ENCODE measurements at places on chromosomes 11 and 22. TPM values are rescaled to one million over a fixed set of nuclear protein-coding genes. Genes with fewer than 3 reads are reported as not detected.

The PRR33 gene
- polyA plus RNA-seq = 6.3 TPM

The OR51E2 gene
- 0.83 TPM for polyA plus RNA-seq

The PGA4 gene
- polyA plus RNA-seq = 1.1 TPM

The ARHGAP1 gene
- 33.8 TPM for polyA plus RNA-seq

The ROBO4 gene
- 23.0 TPM for polyA plus RNA-seq

The SLC6A5 gene
- polyA plus RNA-seq = not detected

The SLC22A25 gene
- polyA plus RNA-seq = not detected

The B4GALNT4 gene
- 11.4 TPM for polyA plus RNA-seq

The IGSF9B gene
- 11.8 TPM for polyA plus RNA-seq

The NFAM1 gene
- 0.56 TPM for polyA plus RNA-seq

The LPXN gene
- polyA plus RNA-seq = 3.8 TPM

The TRMT112 gene
- polyA plus RNA-seq = 154 TPM

GRCh38 chr22:19990609-19991394 lies 25.8 kb downstream of the ARVCF start:
- no peak for DNase-seq

- no peak for DNase-seq
These were observed 559 bp downstream of the RANBP1 start for GRCh38 chr22:20116376-20116950.

DNA sequence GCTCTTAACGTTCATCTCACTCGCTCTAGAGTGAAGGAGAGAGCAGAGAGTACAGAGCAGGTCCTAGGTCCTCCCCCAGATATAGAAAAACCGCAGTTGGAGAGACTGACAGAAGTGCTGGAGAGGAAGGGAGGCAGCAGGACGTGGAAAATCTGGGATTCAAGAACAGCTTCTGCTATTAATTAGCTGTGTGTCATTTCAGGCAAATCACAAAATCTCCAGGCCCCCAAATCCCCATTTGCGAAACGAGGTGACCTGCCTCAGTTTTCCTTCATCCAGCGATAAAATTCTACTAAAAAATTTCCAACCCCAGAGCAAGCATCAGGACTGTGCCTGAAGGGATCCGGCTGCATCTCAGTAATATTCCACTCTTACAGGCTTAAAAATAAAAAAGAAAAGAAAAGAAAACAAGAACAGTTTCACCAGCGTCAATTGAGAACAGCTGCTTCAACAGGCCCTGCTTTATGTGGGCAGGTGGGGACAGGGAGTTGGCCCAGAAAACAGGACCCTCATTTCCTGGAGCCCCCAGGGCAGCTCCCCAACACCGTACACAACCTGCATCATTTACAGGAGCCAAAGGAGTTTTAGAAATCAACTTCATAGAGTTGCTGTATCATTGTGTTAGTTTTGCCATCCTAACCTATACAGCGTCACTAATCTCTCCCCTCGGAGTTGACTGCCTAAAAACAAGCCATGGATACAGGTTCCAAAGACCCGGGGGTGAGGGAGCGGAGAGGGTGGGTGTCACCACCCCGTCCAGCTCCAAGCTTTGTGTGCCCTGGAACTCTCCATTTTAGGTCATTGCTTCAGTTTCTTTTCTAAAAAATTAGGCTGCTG lies 2.3 kb upstream of the MALAT1 start:
- DNase-seq = no peak

GRCh38 chr11:76167590-76167989 lies 38.7 kb downstream of the WNT11 start:
- DNase-seq = no peak

DNA sequence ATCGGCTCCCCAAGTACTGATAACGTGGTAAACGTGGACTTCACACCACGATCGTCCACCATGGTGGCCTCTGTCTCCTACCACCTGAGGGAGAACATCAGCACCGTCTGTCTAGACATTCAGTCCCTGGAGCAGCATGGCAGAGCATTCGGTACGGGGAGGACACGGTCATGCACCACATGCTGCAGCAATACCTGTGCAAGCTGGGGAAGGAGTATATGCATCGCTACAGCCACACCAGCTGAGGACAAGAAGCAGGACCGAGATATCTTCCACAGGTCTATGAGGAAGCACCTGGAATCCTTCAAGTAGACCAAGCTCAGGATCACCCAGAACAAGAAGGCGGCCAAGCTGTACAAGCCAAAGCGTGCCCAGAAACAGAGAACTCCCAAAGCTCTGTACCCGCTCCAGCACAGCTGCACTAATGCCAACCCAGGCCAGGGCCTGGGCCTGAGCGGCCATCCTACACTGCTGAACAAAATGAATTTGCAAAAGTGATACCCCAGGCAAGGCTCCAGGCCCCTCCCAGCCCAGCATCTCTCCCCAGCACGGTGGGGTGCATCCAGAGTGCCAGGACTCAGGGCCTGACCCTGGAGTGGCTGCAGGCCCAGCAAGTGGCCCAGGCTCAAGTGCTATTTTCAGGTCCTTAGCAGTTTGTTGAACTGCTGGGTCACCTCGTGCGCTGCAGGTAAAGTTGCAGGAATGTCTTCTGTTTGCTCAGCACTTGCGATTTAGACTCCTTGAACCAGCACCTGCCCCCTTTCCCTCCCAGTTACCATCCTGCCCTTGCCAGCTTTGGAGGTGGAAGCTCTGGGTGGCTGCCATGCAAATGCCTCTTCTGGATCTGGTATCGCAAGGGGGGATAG lies 119.3 kb upstream of the SERPIND1 start:
- no peak for DNase-seq

GRCh38 chr22:29195118-29195963 lies 10.4 kb upstream of the EMID1 start:
- DNase-seq = no peak

DNA sequence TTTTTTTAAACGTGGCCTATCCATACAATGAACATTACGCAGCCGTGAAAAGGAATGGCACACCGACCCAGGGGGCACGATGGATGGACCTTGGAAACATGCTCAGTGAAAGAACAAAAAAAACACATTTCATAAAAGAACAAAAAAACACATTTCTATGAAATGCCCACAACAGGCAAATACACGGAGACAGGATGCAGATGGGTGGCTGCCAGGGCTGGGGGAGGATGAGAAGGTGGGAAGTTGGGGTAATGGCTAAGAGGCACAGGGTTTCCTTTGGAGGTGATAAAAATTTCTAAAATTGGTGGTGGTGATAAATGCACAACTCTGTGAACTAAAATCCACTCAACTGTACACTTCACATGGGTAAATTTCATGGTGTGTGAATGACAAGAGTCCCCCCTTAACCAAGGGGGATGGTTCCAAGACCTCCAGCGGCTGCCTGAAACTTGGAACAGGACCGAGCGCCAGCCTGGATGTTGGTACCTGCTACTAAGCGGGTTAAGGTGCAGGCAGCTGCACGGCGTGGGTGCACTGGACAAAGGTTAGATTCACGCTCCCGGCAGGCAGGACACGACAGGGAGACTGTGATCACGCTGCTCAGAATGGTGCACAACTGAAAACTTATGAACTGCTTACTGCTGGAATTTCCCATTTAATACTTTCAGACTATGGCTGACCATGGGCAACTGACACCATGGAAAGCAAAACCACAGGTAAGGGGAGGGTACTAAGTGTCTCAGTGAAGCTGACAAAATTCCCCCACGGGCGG lies 16.5 kb downstream of the BRD1 start:
- no peak for DNase-seq

GRCh38 chr22:27879923-27880322 lies 39.1 kb downstream of the PITPNB start:
- DNase-seq = no peak

GRCh38 chr11:128022007-128022368 lies 565.4 kb downstream of the ETS1 start:
- no peak for DNase-seq

DNA sequence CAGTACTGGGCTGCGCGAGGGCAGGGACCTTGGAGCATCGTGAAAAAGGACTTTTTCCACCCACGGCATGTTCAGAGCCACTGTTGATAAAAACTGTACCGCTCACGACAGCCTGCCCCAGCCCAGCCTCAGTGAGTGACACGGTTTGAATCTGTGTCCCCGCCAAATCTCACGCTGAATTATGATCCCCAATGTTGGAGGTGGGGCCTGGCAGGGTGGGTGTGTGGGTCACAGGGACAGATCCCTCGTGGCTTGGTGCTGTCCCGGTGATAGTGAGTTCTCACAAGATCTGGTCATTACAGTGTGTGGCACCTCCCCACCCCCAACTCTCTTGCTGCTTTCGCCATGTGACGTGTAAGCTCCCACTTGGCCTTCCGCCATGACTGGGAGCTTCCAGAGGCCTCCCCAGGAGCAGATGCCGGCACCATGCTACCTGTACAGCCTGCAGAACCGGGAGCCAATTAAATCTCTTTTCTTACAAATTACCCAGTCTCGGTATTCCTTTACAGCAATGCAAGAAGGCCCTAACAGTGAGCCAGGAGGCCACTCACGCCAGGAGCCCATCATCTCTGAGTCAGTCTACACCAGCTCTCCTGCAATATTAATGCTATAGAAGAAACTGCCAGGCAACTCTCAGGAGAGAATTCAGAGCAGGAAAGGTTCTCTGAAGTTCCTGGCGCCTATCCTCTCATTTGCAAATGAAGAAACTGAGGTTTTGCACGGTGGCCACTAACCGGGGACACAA lies 1.3 kb downstream of the TOLLIP start:
- DNase-seq = no peak

- DNase-seq = no peak
These were observed 111.2 kb downstream of the ZNF280B start for GRCh38 chr22:22397292-22397870.

GRCh38 chr11:33452836-33453624 lies 195.8 kb downstream of the HIPK3 start:
- no peak for DNase-seq

DNA sequence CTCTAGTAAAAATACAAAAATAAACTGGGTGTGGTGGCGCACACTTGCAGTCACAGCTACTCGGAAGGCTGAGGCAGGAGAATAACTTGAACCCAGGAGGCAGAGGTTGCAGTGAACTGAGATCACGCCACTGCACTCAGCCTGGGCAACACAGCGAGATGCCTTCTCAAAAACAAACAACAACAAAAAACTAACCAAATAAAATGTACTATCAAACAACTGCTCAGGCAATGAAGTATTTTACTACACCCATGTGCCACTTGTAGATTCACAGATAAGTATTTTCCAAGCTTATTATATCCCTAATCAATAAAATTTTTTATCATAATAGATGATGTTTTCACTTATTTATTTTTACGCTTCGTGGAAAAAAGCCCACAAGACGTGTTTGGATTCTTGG lies 924 bp downstream of the C11orf65 start:
- DNase-seq = no peak

DNA sequence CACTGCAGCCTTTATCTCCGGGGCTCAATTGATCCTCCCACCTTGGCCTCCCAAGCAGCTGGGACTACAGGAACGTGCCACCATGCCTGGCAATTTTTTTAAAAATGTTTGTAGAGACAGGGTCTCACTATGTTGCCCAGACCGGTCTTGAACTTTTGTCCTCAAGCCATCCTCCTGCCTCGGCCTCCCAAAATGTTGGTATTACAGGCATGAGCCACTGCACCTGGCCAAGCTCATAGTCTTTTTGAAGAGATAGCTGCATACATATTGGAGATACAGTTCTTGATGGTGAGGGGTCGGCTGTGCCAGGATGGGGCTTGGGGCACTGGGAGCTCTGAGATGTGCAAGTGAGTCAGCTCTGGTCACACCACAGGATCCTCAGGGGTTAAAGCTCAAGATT lies 53.2 kb downstream of the CHRDL2 start:
- DNase-seq = no peak

DNA sequence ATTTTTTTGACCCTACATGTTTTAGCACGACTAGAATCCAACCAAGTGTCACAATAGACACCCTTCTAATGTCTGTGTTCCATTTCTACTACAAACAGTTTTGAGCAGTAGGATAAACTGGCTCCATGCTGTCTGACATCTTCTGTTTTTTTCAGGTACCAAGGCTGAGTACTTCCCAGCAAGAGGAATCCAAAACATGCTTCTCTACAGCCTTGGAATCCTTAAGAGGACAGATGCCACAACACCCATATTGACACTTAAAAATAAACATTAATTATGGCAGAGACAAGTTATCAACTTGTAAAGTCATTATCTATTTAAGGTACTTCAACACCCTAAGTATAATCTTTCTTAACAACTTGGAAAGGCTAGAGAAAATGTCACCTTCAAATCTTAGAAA lies 54.2 kb downstream of the LGR4 start:
- DNase-seq = no peak

DNA sequence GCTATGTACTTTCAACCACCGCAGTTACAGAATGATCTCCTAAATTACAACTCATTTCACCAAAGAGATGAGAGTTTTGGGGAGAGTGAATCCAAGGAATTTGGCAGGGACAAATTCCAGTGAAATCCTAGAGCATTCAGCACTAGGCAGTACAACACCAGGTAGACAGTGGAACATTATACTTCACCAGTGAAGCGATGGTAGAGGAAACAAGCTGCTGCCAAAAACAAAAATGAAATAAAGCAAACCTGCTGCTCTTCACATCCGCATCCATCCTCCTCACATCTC lies 16.9 kb downstream of the SMCO4 start:
- DNase-seq = no peak

GRCh38 chr11:2360081-2360642 lies 16.9 kb upstream of the CD81 start:
- no peak for DNase-seq

GRCh38 chr11:9748361-9748970 lies 84.6 kb downstream of the SWAP70 start:
- DNase-seq = no peak

GRCh38 chr11:98177925-98178324 lies 842.8 kb upstream of the CNTN5 start:
- no peak for DNase-seq

GRCh38 chr22:40423310-40423688 lies 52.9 kb downstream of the SGSM3 start:
- no peak for DNase-seq

GRCh38 chr11:105899772-105900171 lies 122.3 kb downstream of the MSANTD4 start:
- DNase-seq = no peak

DNA sequence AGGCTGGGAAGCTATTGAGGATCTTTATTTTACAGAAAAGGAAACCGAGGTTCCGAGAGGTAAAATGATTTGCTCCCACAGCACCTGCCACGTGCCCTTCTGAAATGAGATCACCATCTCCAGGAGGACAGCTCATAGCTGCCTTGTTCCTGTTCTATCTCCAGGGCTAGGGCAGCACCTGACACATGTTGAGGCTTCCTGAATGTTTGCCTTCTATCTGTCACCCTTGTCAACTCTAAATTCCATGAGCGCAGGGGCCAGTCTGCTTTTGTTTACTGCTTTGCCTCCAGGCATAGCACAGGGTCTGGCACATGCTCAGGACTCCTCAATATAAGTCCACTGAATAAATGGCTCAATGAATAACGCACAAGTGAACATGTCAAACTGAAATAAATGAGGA lies 24.1 kb downstream of the ASCC2 start:
- DNase-seq = no peak

GRCh38 chr11:67492801-67493547 lies 10.1 kb downstream of the AIP start:
- DNase-seq = no peak

Data from forelimb muscle (tissue), 1 donor.